ENCODE measurements at places on chromosomes 1 and 21. TPM values are rescaled to one million over a fixed set of nuclear protein-coding genes. Genes with fewer than 3 reads are reported as not detected.

DNA sequence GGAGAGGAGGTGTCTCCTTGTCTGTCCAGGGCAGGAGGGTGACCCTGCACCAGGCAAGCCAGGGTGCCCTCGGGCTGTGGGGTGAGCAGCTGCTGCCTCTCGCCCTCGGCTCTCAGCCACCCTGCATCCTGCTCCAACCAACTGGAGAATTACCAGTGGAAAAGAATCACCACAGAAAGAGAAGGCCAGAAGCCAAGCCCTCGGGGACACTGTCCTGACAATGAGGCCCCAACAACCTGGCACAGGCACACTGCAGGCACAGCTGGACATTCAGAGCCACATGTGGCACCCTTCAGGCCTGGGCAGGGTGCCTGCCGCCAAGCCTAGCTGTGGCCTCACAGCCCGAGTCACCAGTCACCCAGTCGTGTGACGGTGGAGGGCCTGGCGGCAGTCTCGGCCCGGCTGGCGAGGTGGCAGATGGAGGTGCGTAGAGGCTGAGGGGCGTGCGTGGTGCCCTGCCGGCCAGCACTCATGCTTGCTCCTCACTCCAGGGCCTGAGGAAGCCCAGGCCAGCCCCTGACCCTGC, 12.0 kb downstream of the MEGF6 start:
- H3K27ac ChIP-seq, result no peak overlapping the region
- no peak overlapping the region for H3K4me3 ChIP-seq
- no peaks in the 10 kb centered on the region for H3K4me1 ChIP-seq
- DNase-seq, result no peak

- peaks cover 72% of the 10 kb centered on the region for H3K36me3 ChIP-seq
- H3K27me3 ChIP-seq, result no peaks in the 10 kb centered on the region
- no peak overlapping the region for H3K27ac ChIP-seq
- peaks cover 13% of the 10 kb centered on the region for H3K4me1 ChIP-seq
Observed at GRCh38 chr1:149966405-149966804, 29.7 kb upstream of the MTMR11 start.

DNA sequence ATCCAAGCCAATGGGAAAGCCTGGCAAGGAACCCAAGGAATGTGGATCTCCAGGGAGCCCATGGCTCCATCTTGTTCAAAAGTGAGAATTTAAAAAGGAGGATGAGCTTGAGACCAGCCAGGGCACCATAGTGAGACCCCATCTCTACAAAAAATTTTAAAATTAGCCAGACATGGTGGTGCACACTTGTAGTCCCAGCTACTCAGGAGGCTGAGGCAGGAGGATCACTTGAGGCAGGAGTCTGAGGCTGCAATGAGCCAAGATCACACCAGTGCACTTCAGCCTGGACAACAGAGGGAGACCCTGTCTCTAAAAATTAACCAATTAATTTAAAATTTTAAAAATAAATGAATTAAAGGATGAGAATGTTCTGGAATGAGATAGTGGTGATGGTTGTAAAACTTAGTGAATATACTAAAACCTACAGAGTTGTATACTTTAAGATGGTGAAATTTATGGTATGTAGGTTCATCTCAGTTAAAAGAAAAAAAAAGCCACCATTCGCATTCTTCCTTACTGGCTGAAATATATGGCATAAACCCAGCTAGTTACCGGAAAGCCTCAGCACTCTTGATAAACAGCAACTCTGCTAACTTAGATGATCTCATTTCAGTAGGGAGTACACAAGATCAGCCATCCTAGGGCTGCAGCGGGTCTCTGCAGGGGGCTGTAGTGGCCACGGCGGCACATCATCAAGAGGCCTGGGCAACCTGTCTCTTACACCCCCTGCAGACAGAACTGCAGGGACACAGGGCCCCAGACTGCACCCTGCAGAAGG, 48.3 kb upstream of the H6PD start:
- H3K36me3 ChIP-seq, result no peaks in the 10 kb centered on the region
- H3K4me3 ChIP-seq, result no peak overlapping the region
- no peak overlapping the region for H3K27ac ChIP-seq
- no peaks in the 10 kb centered on the region for H3K27me3 ChIP-seq
- DNase-seq, result no peak

DNA sequence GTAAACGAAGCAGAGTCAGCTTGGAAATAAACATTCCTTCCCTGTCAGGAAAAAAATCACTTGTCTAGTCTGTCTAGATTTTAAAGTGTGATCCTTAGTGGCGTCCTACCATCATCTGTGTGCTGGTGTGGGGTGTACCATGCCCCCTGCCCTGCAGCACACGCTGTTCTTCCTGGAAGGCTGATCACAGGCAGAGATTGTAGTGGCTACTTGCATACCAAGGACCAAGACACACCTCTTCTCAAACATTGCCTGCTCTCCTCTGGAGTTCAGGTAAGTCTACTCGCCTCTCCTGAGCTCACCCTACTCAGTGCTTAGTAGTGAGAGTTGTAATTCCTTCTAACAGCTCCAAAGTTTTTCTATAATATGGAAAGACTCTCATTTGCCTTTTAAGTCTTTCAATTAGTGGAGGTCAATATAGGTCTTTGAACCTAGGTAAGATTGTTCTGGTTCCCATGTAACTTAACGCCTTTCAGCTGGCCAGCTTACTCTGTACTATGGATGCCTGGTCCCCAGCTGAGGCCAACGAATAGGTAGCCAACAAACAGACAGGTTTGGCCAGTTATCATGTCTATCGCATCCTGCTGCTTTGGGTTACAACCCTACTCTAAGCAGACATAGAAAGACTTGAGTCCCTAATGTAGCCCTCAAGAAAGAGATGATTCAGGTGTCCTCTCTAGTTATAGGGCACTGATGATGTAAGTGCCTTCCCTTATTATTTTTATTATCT, 55.4 kb downstream of the XCL1 start:
- H3K36me3 ChIP-seq, result no peaks in the 10 kb centered on the region
- H3K27me3 ChIP-seq, result no peaks in the 10 kb centered on the region
- peaks cover 6% of the 10 kb centered on the region for H3K4me1 ChIP-seq
- no peak for DNase-seq

DNA sequence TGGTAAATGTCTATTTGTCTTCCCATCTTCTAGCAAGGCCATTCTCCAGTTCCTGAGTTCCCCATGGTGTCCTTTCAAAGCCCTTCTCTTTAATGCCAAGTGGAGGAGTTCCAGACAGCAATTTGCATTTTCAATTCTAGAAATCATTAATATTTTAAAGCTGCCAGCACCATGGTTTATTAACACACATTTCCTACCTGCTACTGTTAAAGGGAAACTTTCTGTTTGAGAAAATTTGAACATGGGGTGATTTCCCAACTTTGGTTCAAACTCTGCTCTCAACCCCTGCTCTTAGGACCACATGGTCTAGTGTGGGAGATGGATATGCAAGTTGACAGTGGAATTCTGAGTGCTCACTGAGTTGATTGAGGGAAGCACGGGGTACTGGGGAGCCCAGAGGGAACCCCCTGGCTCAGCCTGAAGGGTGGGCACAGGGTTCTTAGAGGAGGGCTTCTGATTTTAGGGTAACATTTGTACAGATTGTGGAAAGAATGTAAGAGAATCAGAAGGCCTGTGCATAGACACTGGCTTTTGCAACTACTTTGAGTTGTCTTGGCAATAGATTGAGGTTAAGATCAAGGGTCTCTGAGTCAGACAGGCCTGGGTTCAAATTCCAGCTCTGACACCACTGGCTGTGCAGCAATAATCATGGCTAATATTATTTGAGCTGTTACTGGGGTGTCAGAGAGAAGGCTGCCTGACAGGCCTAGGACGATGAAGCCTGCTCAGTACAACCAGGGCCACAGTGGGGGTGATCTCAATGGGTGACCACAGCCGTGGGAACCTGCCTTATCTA, 97.8 kb downstream of the BEND5 start:
- H3K27ac ChIP-seq, result no peak overlapping the region
- H3K4me3 ChIP-seq, result no peak overlapping the region
- DNase-seq, result no peak

DNA sequence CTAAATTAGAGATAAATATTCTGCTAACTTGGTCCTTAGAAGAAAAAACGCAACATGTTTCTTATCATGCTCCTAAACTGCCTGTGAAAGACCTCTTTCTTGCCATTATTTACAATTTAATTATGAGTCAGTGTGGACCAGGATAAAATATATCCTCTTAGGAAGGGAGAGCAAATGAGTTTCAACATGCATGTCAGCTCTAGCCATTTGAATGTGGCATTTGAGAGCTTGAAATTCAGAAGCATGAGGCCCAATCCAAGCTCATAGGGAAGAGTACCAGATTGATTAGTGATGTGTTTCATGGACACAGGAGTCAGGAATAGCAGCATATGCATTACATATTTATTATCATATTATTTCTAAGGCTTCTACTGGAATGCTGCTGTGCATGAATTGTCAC, 39.3 kb downstream of the TBX15 start:
- H3K4me1 ChIP-seq, result no peaks in the 10 kb centered on the region
- no peaks in the 10 kb centered on the region for H3K27me3 ChIP-seq
- DNase-seq, result no peak
- no peak overlapping the region for H3K4me3 ChIP-seq
- no peak overlapping the region for H3K27ac ChIP-seq

- no peak for DNase-seq
- H3K4me1 ChIP-seq, result peaks cover 6% of the 10 kb centered on the region
- peak overlapping the region; percentile 95 for H3K27ac ChIP-seq
- no peaks in the 10 kb centered on the region for H3K27me3 ChIP-seq
Observed at GRCh38 chr1:20787840-20788795, 1.0 kb upstream of the HP1BP3 start.

- no peak overlapping the region for H3K4me3 ChIP-seq
- no peak for DNase-seq
- no peaks in the 10 kb centered on the region for H3K36me3 ChIP-seq
- no peaks in the 10 kb centered on the region for H3K27me3 ChIP-seq
- H3K4me1 ChIP-seq, result no peaks in the 10 kb centered on the region
Observed at GRCh38 chr1:111193712-111194480, 6.5 kb downstream of the DENND2D start.

- no peaks in the 10 kb centered on the region for H3K36me3 ChIP-seq
- H3K27ac ChIP-seq, result no peak overlapping the region
Observed at GRCh38 chr1:44208226-44208625, 5.0 kb upstream of the DMAP1 start.

GRCh38 chr1:236502579-236502971, 21.2 kb upstream of the LGALS8 start:
- peaks cover 10% of the 10 kb centered on the region for H3K4me1 ChIP-seq
- no peaks in the 10 kb centered on the region for H3K27me3 ChIP-seq
- H3K36me3 ChIP-seq, result no peaks in the 10 kb centered on the region
- no peak overlapping the region for H3K4me3 ChIP-seq
- H3K27ac ChIP-seq, result no peak overlapping the region
- no peak for DNase-seq

- no peak overlapping the region for H3K4me3 ChIP-seq
- H3K27me3 ChIP-seq, result no peaks in the 10 kb centered on the region
Observed at GRCh38 chr1:160708801-160709200, 2.8 kb downstream of the CD48 start.

DNA sequence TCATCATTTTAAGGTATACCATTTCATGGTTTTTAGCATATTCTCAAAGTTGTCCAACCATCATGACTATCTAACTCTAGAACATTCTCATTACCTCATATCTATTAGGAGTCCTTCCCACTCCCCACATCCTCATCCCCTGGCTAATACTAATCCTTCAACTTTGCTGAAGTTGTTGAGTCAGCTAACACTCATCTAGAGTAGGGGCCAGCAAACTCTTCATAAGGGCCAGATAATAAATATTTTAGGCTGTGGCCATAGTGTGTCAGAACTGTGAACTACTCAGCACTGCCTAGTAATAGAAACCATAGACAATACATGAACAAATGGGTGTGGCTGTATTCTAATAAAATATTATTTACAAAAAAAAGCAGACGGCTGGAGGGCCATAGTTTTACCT, 43.0 kb downstream of the TOR3A start:
- no peak for DNase-seq
- no peak overlapping the region for H3K27ac ChIP-seq
- no peaks in the 10 kb centered on the region for H3K27me3 ChIP-seq
- H3K4me3 ChIP-seq, result no peak overlapping the region
- peaks cover 3% of the 10 kb centered on the region for H3K36me3 ChIP-seq
- H3K4me1 ChIP-seq, result no peaks in the 10 kb centered on the region

DNA sequence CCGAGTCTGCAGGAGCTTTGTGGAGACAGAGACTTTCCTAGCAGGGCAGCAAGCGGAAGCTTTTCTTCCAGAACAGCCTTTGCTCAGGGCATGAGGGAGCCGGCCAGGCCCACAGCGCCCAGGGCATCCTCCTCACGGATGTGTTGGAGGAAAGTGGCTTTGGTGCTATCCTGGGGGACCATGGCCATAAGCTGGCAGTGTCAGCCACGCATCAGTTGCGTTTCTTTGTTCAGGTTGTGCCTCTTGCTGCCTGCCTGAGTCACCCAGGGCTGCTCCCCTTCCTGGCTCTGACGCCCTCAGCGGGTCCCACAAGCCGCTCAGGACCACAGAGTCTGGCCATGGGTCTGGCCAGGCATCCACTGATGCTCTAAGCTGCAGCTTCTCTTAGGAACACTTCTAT, 39.6 kb upstream of the PRSS38 start:
- H3K36me3 ChIP-seq, result no peaks in the 10 kb centered on the region
- no peaks in the 10 kb centered on the region for H3K27me3 ChIP-seq
- H3K4me1 ChIP-seq, result peaks cover 3% of the 10 kb centered on the region
- H3K4me3 ChIP-seq, result no peak overlapping the region
- DNase-seq, result no peak
- no peak overlapping the region for H3K27ac ChIP-seq

DNA sequence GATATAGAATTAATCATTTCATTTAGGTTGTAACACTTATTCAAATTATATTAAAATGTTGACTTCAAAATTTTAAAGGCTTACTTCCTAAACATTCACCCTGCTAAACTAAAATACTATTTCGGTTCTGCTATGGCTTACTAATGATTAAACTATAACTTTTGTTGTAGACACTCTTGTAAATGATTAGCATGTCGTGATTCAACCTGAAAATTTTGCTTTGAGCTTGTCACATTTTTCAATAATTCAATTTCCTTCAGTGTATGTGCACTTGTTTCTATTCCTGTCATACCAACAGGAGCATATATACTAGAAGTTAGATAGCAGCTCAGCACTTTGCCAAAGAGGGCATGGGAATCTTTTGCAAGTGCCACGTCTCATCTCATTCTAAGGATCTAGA, 1018.8 kb downstream of the AMY1C start:
- DNase-seq, result no peak
- no peak overlapping the region for H3K27ac ChIP-seq
- H3K4me3 ChIP-seq, result no peak overlapping the region
- no peaks in the 10 kb centered on the region for H3K4me1 ChIP-seq
- H3K27me3 ChIP-seq, result no peaks in the 10 kb centered on the region

PFKL gene
- 153 TPM for total RNA-seq

GBP2 gene
- 72.9 TPM for total RNA-seq

NMNAT2 gene
- total RNA-seq, result 0.53 TPM

CYP4A22 gene
- not detected for total RNA-seq

CDCA8 gene
- total RNA-seq, result 0.75 TPM

CCDC28B gene
- 29.1 TPM for total RNA-seq

PGM1 gene
- 23.7 TPM for total RNA-seq

WNT2B gene
- 4.8 TPM for total RNA-seq
